Memory B cell (primary cell): ENCODE measurements at places on chromosomes 2 and 18.

- no peak for DNase-seq
These were observed 90.5 kb downstream of the RBM43 start for GRCh38 chr2:151171186-151171585.

DNA sequence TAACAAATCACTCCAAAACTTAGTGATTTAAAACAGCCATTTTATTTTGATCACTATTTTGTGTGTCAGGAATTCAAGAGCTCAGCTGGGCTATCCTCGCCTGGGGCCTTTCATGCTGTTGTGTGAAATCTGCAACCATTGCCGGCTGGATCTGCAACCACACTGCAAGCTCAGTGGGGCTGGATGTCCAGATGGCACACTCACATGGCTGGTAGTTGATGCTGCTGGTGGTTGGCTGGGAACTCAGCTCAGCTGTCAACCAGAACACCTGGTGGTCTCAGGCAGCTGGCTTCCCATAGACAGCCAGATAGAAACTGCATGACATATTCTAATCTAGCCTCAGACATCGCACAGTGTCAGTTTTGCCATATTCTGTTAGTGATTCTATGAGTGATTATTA is 30.6 kb upstream of the AP1S3 start:
- no peak for DNase-seq

- no peak for DNase-seq
These were observed 891 bp upstream of the NR4A2 start for GRCh38 chr2:156333274-156333950.

DNA sequence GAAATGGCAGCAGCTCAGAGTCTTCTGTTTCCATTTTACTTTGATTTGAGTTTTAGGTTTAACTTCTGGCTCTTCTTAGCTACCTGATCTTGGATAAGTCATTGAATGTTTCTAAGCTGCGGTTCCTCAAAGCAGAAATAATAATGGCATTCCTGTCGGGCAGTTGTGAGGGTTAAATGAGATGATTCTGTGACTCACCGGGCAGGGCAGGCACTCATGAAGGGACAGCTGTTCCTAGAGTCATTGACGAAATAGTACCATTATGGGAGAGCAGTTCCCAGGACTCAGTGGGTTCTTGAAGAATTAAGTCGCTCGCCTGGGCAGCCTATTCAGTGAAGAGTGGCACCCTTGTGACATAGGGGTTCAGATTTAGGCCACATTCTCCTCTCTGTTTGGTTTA is 10.3 kb downstream of the TRIB2 start:
- DNase-seq = no peak

DNA sequence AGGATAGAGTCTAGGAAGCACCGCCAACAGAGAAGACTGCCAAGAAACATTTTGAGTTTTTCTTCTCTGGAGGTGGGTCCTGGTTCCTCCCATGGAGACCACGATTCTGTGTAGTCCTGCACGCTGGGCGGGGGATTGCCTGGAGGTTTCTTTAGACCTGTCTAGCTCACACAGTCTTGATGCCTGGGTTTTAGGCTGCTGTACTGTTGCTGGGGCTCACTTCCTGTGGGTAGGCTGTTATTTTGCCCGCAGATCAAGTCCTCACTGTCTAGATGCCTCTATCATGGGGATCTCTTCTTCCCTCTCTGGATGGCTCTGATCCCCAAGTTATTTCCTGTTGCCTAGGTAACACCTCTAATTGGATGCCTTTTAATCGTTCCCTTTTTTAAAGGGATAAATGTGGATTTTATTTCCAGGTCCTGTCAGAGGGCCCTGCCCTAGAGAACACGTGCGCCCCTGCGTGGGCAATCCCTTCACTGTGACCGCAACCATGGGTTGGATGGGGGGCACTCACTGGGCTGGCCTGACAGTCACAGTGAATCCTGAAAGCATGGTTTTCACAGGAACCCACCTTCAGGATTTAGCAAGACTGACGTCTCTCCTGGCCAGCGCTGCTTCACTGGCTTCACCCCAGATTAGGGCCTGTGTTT is 115.7 kb downstream of the MSH2 start:
- DNase-seq = no peak
